ENCODE measurements at places on chromosomes 7 and 10.
A peak's percentile ranks its signal among the peaks of the same experiment; 100 is the strongest.

DNA sequence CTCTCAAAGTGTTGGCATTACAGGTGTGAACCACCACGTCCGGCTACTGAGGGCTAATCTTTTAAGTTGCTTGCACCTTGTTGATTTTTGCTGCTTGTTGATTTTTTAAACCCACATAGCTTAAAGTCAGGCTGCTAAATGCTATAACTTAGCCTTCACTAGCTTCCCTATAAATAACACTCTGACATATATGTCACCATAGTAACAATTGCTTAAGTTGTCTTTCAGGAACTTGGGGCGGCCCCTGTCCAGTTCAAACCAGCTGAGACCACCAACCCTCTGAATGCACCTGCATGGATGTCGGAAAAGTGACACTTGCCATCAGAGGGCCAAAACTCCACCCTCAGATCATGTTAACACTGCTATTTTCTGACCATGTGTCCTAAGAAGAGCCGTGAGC lies 47.3 kb downstream of the ST8SIA6 start:
- no peak for DNase-seq

- DNase-seq, result peak; percentile 32
Observed at GRCh38 chr7:786472-787255, 45.6 kb upstream of the SUN1 start.

DNA sequence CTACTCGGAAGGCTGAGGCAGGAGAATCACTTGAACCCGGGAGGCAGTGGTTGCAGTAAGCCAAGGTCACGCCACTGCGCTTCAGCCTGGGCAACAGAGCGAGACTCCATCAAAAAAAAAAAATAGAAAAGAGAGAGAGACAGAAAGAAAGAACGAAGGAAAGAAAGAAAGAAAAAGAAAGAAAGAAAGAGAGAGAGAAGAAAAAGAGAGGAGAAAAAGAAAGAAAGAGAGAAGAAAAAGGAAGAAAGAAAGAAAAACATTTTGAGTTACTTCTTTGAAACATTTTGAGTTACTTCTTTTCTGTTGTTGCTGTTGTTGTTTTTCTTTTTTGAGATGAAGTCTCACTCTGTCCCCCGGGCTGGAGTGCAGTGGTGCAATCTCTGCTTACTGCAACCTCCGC lies 2.4 kb upstream of the MKI67 start:
- no peak for DNase-seq

DNA sequence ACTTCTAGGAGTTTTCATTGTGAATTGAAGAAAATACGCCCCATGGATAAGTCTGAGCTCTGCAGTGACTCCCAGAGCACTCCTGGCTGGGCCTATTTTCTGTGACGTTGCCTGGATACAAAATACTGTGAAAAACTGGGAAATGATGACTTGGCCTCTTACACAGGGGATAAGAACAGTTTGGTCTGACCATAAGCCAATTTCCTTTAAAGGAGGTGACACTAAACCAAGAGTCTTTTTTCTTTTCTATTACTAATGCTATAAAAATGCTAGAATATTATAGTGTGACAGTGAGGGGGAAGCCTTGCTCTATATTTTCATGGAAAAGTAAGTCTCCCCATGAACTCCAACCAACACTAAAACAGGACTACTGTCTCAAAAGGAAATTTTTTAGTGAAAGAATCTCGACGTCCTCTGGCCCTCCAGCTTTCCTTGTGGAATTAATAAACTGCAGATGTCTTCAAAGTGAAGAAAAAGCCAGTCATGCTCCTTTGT lies 45.5 kb downstream of the MYOF start:
- no peak for DNase-seq

- DNase-seq, result no peak
Observed at GRCh38 chr7:90743626-90744025, 147.5 kb downstream of the CDK14 start.

DNA sequence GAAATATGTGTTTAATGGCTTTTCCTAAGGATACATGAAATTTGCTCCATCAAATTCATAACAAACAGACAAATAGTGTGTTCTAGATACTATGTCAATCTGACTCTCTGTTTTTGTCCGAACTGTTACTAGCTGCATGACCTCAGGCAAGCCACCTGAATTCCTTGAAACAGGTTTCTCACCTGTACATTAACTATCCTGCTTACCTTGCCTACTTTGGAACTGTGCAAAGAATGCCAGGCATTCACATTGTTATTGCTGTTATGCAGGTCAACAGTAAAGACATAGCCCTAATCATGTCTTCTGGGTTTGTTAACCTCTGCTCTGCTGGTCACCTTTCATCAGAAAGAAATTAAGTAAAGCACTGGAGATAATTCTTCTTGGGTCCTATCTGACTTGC lies 1283.9 kb upstream of the CELF2 start:
- no peak for DNase-seq

GRCh38 chr10:129545261-129545660 lies 78.2 kb downstream of the MGMT start:
- no peak for DNase-seq

- no peak for DNase-seq
Observed at GRCh38 chr10:22662733-22663330, 51.5 kb downstream of the PIP4K2A start.

DNA sequence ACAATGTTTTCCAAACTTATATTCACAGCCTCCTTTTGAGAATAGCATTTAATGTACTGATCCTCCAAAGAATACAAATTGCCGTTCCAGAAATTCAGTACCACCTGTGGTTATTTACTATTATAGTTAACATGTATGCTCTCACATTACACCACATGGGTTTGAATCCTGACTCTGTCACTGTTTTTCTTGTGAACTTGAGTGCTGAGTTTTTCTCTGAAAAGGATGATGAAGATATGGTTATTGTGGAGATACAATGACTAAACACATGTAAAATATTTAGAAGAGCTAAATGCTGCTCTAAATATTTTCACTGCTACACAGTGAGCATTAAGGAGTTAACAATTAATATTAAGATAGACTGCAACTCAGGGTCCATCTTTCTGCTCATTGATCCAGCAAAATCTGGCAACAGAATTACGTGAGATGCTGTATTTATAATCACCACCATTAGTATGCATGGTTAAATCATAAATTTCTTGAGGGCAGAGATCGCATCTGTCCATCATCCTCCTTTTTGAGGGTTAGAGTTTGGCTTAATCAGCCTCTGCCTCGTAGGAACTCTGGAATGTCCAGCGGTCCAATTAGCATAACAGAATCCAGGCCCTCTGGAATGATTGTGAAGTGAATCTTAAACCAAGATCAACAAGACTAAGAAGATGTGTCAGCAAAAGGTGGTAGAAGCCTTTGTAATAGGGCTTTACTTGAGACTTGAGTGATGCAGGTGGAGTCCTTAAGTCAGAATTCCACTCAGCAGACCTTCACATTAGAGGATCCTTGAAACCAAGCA lies 152.8 kb downstream of the MACC1 start:
- no peak for DNase-seq

DNA sequence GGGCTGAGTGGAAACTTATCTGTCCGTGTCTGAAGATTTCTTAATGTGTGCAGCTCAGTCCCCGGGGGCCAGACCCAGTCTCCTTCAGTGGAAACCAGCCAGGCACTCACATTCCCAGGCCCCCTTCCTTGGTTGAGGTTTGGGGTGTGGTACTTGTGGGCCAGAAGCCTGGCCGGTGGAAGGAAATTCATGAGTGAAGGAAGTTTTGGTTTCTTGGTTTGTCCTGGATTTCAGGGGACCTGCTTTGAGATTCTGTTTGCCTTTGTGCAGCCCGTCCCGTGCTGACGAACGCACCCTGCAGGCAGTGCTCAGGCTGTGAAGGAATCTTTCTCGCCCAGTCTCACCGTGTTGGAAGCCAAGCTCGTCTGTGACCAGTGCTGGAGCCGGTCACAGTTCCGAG lies 2.9 kb downstream of the INPP5A start:
- DNase-seq, result no peak

GRCh38 chr10:6885284-6885683 lies 305.2 kb upstream of the PRKCQ start:
- DNase-seq, result no peak

DNA sequence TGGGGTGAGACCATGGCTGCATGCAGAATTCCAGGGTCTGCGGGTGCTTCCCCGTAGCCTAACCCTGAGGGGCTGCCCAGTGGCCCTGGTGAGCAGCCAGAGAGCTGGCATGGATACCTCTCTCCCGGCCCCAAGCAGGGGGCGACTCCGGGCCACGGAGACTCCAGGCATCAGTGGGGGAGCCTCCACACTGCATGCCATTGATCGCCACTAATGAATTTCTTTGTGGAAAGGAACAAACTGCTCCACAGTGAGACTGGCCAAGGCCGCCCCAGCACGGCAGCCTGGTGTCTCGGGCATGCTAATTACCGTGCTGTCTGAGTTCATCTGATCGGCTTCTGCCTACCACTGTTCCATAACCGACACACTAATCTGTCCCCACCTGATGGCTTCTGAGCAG lies 184.4 kb downstream of the GRID1 start:
- DNase-seq, result no peak

DNA sequence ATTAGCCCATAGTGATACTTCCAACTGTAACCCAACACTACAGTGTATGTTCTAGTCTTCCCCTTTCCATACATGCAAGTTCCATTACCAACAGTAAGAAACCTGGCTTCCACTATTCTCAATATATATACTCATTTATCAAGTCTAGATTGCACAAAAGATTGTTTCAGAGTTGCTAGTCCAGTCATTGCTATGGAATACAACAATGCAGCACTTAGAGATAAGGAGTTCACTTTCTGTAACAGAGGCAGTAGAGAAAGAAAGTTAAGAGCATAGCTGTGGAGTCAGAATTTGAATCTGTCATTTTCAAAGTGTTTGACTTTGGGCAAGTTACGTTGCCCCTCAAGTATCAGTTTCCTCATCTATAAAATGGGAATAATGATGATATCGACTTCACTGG lies 90.1 kb downstream of the RTKN2 start:
- DNase-seq, result no peak

GRCh38 chr10:3869036-3869435 lies 84.0 kb upstream of the KLF6 start:
- DNase-seq, result no peak

- no peak for DNase-seq
Observed at GRCh38 chr10:106185951-106186350, 978.6 kb downstream of the SORCS1 start.

DNA sequence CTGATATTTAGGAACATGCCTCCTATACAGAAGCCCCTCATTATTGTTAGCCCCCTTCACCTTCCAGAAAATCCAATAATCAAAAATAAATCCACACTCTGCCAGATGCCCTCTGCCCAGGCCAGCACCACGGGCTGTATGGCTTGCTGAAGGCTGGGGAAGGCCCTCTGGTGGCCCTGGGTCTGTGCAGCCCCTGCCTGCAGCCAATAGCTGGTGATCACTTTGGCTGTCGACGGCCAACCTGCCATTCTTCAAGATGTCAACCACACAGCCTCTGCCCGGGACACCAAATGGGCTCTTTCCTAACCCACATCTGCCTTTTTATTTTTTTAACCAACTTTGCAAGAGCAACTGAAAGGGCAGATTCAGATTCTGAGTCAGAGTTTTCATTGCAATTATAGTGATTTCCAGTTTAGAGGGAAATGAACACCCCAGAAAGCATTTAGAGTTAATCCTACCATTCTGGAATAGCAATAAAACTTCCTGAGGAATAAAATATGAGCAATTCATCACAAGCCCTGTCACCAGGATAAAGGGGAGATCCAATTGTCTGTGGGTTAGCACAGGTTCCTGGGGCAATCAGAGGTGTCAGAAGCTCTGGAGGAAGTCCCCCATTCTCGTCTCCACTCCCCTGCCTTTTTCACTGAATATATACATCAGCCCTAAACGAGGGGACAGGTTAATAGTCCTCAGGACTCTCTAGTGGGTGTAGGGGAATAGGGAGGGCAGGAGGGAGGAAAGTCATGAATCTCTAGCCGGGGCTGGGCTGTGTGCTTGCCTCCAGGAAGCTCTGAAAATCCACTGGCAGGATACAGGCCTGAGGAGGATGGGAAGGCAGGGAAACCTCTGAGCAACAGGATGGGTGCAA lies 211.3 kb downstream of the GRID1 start:
- no peak for DNase-seq

DNA sequence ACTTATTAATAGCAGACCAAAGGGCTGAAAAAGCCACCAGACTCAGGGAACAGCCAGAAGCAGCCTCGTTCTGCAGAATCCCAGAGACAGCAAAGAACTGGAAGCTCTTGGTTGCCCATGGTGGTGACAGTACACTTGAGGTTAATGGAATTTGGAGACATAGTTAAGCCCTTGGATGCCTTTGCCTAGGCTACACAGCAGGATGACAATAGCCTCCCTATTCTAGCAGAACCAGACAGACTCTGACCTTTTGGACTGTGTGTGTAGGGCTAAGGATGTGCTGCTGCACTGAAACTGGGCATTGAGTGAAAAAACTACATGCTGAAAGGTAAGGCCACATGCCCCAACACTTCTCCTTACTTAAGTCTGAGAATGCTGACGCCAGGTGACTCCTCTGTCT lies 22.7 kb downstream of the OTUD1 start:
- no peak for DNase-seq

DNA sequence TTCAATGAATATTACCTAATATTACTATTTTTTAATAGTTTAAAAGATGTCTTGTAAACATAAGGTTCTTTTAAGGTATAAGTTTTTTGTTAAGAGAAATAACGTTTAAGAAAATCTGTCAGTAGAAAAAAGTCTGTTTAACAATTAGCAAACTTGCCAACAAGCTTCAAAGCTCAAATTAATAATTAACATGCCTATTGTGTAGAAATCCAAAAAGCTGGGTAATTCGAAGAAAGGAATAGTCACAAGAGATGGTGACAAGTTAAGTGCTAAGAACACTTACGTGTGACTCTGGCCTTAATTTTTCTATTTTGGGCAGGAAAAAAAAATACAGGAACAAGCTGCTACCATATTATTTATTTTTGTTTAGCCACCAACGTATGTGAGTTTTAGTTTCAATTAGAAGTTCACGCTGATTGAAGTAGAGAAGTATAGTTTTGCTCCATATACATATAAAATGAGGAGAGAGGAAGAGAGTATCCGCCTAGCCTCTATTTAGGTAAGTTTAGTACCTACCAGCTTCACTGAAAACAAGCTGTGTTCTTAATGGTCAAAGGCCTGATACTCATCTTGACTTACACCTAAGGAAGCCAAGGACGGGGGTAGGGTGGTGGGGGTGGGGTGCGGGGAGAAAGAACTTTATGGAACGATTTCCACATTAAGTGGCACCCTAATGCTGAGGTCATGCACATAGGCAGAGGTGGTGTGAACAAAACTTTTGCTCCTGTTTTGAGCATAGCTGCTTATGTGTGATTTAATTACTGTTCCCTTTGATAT lies 43.4 kb upstream of the AGBL3 start:
- no peak for DNase-seq

Measured in stimulated activated CD8-positive, alpha-beta memory T cell treated with anti-CD3 and anti-CD28 coated beads, Interleukin-7, amount 100 ng/mL, for 1 hour (primary cell).